ENCODE measurements at places on chromosomes 6 and 20.

DNA sequence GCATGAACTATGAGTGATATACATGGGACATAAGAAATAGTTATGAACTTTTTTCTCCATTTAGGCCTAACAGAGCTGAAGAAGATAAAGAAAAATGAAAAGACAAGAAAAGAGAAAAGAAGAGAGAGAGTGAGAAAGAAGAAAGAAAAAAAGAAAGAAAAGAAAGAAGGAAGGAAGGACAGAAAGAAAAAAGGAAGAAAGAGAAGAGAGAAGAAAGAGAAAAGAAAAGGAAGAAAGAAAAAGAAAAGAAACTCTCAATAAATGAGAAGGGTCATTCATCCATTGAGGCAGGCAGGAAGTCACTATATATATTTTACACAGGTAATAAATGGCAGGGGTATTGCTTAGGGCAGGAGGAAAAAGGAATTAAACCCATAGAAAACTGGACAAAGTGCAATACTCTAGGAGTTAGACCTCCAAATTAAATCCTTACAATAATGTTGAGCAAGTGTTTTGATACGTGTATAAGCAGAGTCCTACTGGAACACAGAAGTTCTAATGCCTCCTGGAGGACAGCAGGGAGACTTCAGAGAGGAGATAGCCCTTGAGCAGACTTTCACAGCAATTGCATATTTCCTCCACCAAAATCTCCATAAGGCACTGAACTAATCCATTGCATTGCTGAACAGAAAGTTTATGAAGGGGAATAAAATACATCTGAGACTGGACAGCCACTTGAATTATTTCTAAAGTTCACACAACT lies 86.4 kb upstream of the TENT5A start:
- no peak for DNase-seq

DNA sequence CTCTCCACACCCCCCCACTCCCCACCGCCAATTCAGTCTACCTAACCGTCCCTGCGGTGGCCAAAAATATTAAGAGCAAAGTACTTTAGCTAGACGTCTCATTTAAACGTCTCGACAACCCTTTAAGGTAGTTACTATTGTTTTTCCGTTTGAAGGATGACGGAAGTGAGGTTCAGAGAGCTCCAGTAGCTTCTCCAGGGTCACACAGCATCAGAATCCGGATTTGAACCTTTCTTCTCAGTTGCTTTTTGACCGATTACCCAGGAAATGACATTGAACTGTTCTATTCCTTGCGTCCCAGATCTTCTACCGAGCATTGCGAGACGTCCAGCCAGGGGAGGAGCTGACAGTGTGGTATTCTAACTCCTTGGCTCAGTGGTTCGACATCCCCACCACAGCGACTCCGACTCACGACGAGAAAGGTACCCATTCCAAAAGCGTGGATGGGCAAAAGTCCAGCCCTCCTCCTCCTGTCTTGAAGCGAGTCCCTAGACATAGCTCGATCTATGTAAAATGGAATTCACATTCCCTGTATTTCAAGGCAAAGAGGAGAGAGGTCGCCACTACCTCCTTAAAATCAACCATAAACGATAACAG lies 2.4 kb downstream of the PRDM13 start:
- DNase-seq: no peak

DNA sequence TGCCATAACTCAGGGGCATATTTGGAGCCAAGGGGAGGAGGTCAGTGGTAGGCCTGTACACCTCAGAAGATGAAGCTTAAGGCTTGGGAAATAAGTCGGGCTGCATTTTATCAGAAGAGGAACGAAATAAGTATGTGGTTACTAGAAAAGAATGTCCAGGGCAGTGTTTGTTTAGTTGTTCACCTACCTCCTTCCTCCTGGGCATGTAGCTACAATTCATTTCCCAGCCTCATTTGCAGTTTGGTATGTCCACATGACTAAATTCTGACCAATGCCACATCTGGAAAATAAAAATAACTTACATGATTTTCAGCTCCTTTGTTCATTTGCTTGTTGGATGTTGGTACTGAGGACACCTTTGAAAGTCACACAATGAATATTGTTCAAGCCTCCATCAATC lies 294.5 kb upstream of the RGS17 start:
- no peak for DNase-seq

DNA sequence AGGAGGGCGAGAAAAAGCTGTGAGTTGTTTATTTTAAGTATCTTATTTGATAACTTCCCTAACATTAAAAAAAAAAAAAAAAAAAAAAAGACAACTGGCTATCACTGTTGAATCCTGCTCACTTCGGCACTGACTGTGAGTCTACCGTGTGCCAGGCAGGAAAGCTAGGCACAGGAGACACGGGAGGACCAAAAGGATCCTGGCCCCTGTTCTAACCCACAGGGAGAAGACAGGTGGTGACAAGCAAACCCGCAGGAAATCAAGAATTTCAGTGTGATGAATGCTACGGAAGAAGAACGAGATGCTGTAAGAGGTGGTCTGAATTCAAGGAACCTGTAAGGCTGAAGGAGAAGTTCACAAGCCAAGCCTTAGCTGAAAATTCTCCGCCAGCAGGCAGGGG lies 94.7 kb upstream of the NFATC2 start:
- DNase-seq: no peak

GRCh38 chr20:8972963-8973705 lies 95.8 kb upstream of the PLCB4 start:
- DNase-seq: no peak
